ENCODE measurements at places on chromosomes 4 and X.

GRCh38 chrX:129793604-129794191, 13.9 kb downstream of the SASH3 start:
- no peak for DNase-seq

DNA sequence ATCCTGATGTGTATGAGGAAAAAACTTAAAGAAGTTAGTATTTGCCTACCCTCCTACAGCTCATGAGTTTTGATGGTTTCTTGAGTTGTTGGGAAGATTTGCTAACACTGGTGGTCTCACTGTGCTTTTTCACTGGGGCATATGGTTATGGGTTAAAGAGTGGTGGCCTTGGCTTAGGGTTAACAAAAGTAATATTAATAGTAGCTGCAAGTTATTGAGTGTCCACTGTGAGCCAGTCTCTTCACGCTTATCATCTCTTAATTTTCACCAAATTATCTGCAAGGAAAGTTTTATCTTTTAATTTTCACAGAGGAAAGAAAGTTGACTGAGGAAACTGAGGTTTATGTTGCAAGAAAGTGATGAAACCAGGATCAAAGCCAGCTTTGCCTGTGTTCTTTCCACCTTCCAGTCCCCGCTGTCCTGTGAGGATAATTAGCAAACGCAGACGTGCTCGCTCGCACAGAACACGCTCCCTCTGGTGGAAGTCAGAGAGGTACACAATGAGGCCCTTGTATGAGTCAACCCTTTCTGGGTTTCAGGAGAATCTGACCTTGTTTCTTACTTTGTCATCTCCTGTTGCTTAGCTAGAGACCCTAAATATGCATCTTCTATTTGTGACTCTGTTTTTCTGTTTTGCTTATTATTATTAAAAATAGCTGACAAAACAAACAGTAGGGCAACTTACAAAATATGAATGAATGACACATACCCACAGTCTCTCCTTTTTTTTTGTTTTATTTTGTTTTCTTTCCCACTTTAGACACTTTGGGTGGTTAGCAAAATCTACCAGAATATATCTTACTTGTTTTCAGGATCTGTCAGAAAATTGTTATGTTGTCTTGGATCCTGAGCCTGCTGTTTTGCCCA, 94.3 kb downstream of the DDIT4L start:
- peak; percentile 23 for DNase-seq

- no peak for DNase-seq
These were observed 18.4 kb upstream of the RFC1 start for GRCh38 chr4:39384563-39384962.

DNA sequence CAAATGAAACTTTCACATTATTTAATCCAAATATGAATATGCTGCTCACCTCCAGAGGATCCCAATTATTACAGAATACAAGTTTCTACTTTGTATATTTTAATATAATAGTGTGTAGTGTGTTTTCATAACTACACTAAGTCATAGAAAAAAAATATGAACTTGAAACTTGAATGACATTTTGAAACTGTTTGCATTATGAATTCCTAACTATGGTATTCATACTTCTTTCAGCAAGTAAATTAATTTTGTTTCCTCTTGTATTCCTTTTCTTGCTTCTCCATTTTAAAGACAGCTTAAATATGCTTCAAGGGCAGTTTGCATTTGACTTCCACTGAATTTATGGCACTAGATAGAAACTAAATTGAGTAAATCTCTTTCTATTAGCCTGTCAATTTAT, 177.1 kb downstream of the BMPR1B start:
- no peak for DNase-seq

Measured in activated gamma-delta T cell treated with anti-CD3 and anti-CD28 coated beads, Interleukin-2, amount 50 U/mL, for 16 hours (primary cell).